ENCODE measurements at places on chromosomes 6 and 20.

- peak; percentile 77 for DNase-seq
Measured at GRCh38 chr20:9119776-9120175, 50.9 kb downstream of the PLCB4 start.

- no peak for DNase-seq
Measured at GRCh38 chr20:23946206-23946605, 42.4 kb downstream of the GGTLC1 start.

- peak; percentile 54 for DNase-seq
Measured at GRCh38 chr6:84967389-84967788, 203.0 kb upstream of the TBX18 start.

DNA sequence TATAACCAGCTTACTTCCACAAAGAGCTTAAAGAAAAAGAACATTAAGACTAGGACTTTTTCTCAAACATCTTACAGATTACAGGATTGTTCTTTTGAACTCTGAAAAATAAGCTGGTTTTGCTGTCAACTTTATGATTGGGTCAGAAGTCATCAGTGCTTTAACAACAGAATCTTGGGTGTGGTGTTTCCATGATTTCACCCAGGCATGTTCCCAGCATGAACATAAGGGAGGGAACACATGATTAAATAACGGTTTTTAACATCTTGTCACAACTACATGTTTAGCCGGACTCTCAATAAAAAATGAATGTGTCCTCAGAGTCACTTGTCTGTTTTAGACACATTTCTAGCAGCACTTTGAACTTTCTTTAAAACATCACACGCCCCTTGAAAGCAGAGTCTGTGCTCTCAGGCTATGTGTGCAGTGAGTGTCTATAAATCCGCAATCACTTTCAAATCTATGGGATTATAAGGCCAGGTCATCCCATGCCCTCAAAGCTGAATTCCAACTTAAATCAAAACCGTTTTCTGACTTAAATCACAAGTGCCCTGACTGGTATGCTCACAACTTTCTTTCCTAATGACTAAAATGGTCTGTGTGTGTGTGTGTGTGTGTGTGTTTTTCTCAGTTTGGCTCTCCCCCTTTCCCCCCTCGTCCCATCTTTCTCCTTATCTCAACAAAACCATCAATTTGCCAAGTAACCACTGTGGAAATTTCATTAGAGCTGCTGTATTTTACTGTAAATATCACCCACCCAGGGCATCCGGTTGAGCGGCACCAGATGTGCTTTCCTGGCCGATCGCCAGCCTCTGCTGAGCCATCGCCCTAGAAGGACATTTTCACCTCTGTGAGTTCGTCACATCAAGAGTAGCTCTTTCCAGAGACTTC lies 216.8 kb upstream of the DTNBP1 start:
- DNase-seq = peak; percentile 78

- DNase-seq = no peak
Measured at GRCh38 chr6:15484140-15484539, 178.7 kb downstream of the DTNBP1 start.

- DNase-seq = no peak
Measured at GRCh38 chr6:137426007-137426689, 68.0 kb downstream of the OLIG3 start.

DNA sequence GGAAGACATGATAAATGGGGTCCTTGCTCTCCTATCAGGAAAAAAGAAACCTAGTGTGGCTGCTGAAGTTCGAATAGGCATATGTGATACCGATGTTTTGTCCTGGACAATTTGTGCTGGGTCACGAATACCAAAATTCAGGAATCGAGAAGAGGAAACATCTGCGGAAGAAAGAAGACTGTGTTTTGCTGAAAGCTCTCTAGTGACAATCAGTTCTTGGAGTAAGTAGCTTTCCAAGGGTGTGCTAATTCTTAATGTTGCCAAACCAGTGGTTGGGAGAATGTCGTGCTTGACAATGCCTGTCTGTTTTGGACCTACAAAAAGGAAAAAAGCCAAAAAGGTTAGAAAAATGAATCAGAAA lies 956.1 kb downstream of the PHF3 start:
- no peak for DNase-seq

DNA sequence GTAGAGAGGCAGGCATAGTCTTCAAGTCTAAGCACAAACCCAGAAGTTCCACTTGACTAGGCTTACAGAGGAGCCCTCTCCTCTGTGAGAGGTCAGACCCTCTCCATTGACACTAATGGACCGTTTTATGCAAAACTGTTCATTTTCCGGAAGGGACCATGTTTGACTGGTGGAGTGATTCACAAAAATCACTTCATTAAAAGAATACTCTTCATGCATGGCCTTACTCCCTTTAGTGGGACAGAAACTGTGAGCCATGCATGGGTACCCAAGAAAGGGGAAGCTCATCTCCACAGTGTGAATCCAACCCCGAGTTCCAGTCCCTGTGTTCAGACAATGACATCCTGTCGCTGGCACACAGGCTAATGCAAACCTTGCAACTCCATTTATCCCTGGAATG lies 63.2 kb downstream of the OLIG3 start:
- DNase-seq = no peak

- no peak for DNase-seq
Measured at GRCh38 chr6:14722001-14722562, 523.8 kb upstream of the JARID2 start.

- DNase-seq = no peak
Measured at GRCh38 chr20:44702776-44703175, 12.4 kb upstream of the CCN5 start.

All from NCI-H1105 treated with DMSO at 0.1 percent for 48 hours (cell line).